KBM-7 (cell line): ENCODE measurements at places on chromosomes 16 and 17.
A peak's percentile ranks its signal among the peaks of the same experiment; 100 is the strongest.

- no peak for DNase-seq
Observed at GRCh38 chr17:79079421-79080200, 5.0 kb downstream of the ENGASE start.

GRCh38 chr17:81404558-81405165, 9.4 kb downstream of the BAHCC1 start:
- no peak for DNase-seq

DNA sequence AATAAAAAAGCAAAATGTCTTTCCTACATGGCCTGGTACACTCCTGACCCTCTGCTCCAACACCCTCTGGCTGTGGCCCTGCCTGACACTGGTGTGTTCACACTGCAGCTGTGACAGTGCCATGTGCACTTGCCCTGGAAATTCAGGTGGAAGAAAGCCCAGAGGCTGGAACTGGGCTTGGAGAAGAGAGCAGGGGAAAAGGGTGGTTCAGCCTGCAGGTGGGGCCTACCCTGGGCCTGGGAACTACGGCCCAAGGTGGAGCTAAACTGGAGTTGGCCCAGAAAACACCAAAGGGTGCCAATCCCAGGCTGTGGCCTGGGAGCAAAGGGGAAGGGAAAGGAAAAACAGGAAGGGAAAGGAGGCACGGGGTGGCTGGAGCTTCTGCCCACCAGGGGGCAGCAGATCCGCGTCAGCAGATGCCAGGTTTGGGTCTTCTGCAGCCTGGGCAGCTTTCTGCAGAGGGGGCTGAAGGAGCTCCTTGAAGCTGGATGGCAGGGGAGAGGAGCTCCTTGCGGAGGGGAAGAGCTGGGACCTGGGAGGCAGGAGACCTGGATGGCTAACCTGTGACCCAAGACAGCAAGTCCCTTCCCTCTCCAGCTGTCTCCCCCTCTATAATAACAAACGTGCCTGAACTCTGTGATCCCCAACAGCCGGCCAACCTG, 15.4 kb upstream of the CTCF start:
- peak; percentile 92 for DNase-seq

DNA sequence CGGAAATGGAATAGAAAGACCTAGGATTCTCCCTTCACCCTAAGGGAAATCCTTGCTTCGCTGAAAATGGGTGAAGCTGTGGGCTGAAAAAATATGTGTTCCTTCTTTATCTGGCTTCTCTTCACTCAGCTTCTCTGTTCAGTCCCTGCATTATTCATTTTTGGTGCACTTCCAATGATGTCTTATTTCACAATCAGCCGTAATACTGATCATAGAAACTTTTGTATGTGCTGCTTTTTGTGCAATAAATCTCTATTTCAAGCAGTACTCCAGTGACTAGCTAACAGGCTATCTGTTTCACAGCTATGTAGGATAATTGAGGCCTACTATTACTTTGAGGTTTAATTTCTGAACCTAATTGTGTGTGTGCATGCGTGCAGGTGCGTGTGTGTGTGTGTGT, 144.6 kb downstream of the FOXL1 start:
- DNase-seq, result no peak

GRCh38 chr17:45149669-45150664, 1.7 kb downstream of the HEXIM1 start:
- peak; percentile 57 for DNase-seq

- peak; percentile 51 for DNase-seq
Observed at GRCh38 chr17:33968350-33969044, 286.6 kb upstream of the CCL2 start.

DNA sequence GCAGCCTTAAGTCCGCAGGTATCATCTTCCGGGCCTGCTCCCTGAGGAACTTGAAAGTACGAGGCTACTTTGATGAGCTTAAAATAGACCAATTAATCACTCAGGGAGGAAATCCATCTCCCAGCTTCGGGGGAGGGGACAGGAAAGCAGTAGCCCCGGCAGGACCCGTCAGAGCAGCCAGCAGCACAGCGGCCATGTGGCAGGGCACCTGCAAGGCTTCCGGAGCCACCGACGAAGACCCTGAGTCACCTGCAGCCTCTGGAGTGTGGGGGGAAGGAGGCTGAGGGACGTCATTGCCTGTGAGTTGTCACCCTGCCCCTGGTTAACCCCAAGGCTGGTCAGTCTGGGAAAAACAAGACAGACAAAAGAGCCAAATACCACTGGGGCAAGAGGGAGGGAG, 4.4 kb upstream of the CYB561 start:
- DNase-seq, result peak; percentile 53

GRCh38 chr17:75009139-75009724, 3.2 kb upstream of the MRPL58 start:
- no peak for DNase-seq

- no peak for DNase-seq
Observed at GRCh38 chr16:239948-240277, 5.3 kb downstream of the FAM234A start.

- DNase-seq, result peak; percentile 98
Observed at GRCh38 chr17:59786536-59787319, 79.3 kb downstream of the VMP1 start.

- DNase-seq, result no peak
Observed at GRCh38 chr17:75024686-75025397, 12.4 kb downstream of the MRPL58 start.

DNA sequence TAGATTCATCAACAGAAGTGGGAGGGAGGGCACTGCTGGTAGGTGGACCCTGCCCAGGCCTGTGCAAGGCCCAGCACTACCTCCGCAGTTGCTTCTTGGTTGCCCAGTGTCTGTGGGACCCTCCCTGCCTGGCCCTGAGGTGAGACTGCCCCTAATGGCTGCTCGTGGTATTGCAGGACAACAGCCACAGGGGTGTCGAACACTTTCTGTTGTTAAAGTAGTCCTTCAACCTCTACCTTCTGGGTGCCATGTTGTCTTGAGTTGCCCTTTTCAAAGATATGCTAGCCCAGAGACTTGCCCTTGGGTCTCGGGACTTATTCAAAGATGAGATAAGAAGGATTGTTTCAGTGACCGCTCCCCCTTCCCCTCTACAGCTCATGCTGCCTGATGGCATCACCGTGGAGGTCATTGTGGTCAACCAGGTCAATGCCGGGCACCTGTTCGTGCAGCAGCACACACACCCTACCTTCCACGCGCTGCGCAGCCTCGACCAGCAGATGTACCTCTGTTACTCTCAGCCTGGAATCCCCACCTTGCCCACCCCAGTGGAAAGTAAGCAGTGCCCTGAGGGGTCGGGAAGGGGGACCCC, 29.1 kb downstream of the AKAP1 start:
- peak; percentile 57 for DNase-seq

GRCh38 chr16:87459027-87459426, 33.8 kb downstream of the ZCCHC14 start:
- no peak for DNase-seq

GRCh38 chr17:71113347-71113746, 944.0 kb downstream of the KCNJ2 start:
- DNase-seq, result no peak

DNA sequence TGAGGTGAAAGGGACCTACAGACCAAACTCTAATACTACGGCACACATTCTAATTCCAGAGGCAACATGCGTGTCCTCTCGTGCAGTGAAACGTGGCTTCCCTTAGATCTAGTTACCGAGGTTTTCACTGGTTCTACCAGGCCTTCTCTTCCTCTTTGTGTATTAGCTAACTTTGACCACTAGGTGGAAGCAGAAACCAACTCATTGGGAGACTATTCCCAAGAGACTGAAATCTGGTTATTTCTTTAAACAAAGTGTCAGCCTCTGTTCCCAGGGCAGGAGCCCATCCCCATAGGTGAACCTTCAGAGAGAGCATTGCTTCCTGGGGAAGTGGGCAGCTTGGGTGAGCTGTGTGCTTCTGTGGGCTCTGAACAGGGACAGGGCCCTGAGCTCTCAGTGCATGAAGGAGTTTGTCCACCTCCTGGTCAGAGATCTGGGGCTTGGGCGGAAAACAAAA, 19.7 kb upstream of the RCVRN start:
- DNase-seq, result peak; percentile 74

GRCh38 chr17:350706-351448, 1.7 kb downstream of the RPH3AL start:
- peak; percentile 74 for DNase-seq

GRCh38 chr17:7843257-7843535, 9.2 kb downstream of the KDM6B start:
- no peak for DNase-seq

- no peak for DNase-seq
Observed at GRCh38 chr17:34198519-34198918, 56.6 kb upstream of the CCL2 start.

- no peak for DNase-seq
Observed at GRCh38 chr17:76493505-76494167, 7.6 kb downstream of the RHBDF2 start.
